ENCODE measurements at places on chromosomes 13 and 19. TPM values are rescaled to one million over a fixed set of nuclear protein-coding genes. Genes with fewer than 3 reads are reported as not detected.

GRCh38 chr13:44903574-44903985, 85.7 kb downstream of the NUFIP1 start:
- DNase-seq = peak; percentile 81

- DNase-seq = peak; percentile 51
Observed at GRCh38 chr13:30340331-30341250, 33.2 kb upstream of the KATNAL1 start.

The MOB3A gene
- total RNA-seq = 15.3 TPM

GRCh38 chr19:41638641-41639081, 11.8 kb upstream of the CEACAM4 start:
- no peak for DNase-seq

GRCh38 chr19:57355916-57356315, 4.8 kb downstream of the ZNF304 start:
- no peak for DNase-seq

DNA sequence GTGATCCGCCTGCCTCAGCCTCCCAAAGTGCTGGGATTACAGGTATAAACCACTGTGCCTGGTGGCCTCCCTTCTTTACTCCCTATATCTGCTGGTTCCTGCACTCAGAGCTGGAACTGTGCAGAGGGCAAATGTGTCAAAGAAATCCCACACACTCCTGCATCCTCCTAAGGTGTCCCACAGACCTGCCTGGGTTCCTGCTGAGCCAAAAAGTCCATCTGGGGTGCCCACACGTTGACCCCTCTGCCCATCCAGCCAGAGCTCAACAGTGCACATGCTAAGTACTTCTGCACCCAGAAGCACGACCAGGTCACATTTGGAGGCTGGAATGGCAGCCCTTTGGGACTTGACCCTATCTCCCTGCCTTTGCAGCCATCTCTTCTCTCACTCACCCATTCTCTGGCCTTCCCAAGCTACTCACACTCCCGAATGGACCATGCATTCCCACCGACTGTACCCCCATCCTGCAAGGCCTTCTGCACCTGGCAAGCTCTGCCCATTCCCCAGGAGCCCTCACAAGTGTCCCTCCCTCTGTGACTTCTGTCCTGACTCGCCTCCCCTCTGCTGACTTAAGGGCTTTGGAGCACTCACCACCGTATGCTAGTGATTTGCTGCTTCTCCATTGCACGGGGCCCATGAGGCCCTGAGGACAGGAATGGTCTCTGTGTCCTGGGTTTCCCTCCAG, 152.1 kb downstream of the KCTD15 start:
- no peak for DNase-seq

DNA sequence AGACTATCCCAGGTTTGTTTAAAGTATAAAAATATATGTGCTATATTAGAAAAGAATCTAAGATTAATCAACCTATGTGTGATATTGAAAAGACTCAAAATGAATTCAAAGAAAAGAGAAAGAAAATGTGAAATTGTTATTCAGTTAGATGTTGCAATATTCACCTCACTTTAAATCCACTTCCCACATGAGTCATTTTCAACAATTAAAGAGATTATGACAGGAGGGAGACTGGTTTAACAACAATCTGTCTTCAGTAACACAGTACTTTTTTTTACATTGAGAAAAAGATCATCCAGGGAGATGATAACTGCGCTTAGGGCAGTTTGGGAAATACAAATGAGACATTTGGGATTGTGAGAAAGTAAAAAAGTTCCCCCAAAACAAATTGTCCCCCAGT, 1246.2 kb downstream of the SLITRK1 start:
- no peak for DNase-seq

DNA sequence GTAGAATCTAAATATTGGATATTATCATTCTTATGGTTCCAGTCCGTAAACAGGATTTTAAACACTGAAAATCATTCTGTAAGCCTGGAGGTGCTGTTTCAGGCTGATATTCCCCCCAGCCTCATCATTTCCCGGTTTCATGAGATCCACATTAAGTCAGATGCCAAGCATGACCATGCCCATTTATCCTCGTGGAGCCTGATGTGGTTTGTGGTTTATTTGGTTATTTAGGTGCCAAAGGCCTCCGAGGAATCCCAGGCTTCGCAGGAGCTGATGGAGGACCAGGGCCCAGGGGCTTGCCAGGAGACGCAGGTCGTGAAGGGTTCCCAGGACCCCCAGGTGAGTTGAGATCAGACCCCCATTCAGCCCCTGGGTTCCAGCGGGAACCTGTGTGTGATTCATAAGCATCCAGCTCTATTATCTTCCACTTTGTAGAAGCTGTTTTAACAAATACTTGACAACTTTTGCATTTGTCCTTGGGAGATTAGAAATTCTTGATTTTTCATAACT, 92.5 kb downstream of the RAB20 start:
- no peak for DNase-seq

Measured in heart right ventricle (tissue), 16 donors.